NCI-H82 (cell line): ENCODE measurements at places on chromosomes 5 and 9.

DNA sequence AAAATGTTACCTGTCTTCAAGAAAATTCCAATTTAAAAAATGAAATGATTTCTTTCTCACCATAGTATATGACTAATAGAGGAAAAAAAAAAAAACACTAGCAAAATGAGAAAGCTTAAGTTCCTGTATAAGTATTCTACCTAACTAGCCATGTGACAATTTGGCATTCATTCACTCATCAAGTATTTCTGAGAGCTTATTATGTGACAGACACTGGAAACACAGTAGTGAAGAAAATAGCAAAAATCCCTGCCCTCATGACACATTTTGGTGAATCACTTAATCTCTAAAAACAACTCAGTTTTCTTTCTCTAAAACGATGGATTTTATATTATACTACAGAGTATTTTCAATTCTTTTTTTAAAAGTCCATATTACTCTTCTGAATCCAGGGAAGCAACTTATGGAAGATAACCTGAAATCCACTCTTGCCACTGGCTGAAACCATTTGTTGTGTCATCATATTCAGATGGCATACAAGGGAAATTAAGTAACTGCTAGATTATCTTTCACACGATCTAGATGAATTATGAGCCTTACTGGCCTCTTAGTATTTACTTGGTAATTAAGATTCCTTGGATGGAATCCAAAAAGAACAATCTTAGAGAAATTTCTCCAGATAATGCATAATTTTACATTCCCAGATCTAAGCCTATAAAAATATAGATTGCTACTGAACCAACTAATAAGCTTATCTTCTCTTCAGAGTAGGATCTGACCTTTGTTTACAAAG is 5.5 kb downstream of the PTBP3 start:
- no peak for DNase-seq

DNA sequence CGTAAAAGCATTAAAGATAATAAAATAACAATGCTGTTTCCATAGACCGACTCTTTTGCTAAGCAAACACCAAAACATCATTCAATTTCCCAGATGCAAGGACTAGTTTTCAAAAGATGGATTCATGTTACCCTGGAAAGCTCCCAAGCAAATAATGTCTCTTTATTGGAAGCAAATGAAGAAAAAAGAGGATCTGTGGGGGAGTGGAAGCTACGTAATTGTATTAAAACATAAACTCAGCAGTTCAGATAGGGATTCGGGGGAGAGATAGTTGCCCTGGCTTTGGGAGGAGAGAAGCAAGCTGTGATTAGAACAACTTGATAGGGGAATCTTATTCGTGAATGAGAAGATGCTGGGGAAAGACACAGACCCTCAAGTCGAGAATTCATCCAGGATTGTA is 491.0 kb upstream of the CLINT1 start:
- DNase-seq = no peak

- DNase-seq = no peak
Observed at GRCh38 chr5:127580731-127581130, 63.3 kb downstream of the PRRC1 start.

DNA sequence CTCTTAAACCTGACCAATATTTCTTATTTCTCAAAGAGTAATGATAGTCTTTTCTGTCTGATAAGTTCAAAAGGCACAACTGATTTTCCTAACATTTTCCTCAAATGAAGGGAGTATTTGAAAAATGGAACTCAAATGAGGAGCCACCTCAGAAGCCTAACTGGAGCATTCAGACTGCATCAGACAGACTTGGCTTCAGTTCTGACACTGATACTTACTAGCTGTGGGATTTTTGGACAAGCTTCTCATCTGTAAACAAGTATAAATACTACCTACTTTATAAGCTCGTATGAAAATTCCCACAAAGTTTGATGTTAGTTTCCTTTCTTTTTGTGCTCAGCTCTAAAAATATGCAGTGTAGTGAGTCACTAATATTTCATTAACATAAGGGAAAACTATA is 107.7 kb upstream of the CCDC152 start:
- no peak for DNase-seq

- no peak for DNase-seq
Observed at GRCh38 chr9:96236854-96237550, 65.0 kb downstream of the HSD17B3 start.

DNA sequence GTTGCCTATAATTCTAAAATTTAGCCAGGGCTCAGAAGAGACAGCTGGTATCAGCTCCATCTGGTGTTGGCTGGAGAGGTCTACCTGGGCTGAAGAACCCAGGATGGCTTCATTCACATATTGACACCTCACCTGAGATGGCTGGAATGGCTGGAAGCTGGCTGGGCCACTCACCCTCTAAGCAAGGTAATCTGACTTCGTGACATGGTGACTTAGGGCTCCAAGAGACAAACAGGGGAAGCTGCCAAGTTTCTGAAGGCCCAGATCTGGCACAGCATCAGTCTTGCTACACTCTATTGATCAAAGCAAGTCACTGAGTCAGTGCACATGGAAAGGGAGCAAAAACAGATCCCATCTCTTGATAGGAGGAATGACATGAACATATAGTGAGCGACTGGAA is 102.3 kb downstream of the EPB41L4A start:
- no peak for DNase-seq

- DNase-seq = no peak
Observed at GRCh38 chr5:100788417-100788816, 114.7 kb downstream of the ST8SIA4 start.

GRCh38 chr5:137778772-137779564 is 24.8 kb upstream of the HNRNPA0 start:
- peak; percentile 62 for DNase-seq

GRCh38 chr9:115098226-115098965 is 19.6 kb downstream of the TNC start:
- DNase-seq = no peak

DNA sequence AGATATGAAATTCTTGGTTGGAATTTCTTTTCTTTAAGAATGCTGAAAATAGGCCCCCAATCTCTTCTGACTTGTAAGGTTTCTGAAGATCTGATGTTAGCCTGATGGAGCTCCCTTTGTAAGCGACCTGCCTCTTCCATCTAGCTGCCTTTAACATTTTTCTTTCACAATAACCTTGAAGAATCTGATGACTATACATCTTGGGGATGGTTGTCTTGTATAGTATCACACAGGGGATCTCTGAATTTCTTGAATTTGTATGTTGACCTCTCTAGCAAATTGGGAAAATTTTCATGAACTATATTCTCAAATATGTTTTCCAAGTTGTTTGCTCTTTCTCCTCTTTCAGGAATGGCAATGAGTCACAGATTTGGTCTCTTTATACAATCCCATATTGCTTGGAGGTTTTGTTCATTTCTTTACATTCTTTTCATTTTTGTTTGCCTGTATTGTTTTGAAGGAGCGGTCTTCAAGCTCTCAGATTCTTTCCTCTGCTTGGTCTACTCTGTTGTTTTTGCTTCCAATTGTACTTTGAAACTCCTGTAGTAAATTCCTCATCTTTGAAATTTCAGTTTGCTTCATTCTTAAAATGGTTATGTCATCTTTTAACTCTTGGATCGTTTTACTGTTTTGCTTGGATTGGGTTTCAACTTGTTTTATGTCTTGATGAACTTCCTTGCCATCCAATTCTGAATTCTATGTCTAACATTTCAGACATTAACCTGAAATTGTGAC is 245.2 kb upstream of the TARS1 start:
- no peak for DNase-seq

DNA sequence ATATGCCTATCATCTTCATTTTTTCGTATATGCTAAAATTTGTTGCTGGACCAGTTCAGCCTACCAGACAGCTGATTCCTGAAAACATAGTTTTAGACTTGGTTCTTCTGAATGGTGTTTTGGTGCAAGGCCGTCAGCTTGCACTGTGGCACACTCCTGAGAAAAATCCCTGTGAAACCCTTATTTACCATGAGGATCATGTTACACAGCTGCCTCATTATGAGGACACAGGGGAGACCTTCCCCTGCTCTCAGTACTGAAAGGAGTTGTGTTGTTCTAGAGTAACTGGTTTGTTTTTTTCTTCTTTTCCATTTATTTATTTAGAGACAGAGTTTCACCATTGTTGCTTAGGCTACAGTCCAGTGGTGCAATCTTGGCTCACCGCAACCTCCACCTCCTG is 37.6 kb downstream of the MAST4 start:
- DNase-seq = no peak

DNA sequence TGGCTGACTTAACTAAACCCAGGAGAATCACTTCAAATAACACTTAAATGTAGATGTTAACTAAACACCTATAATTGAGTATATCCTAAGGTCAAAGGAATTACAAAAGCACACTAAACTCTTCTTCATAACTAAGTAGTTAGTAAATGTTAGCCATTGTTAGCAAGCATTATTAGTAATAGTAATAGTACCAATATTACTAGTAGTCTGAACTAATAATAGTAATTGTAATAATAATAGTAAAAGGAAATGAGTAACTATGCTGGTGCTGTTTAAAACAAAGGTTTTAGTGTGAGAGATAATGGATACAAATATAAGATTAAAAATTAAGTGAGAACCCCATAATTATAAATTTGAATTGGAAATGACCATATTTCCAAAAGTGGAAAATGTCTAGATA is 641.9 kb upstream of the RORB start:
- no peak for DNase-seq

GRCh38 chr5:112005623-112005930 is 248.6 kb upstream of the NREP start:
- DNase-seq = no peak

DNA sequence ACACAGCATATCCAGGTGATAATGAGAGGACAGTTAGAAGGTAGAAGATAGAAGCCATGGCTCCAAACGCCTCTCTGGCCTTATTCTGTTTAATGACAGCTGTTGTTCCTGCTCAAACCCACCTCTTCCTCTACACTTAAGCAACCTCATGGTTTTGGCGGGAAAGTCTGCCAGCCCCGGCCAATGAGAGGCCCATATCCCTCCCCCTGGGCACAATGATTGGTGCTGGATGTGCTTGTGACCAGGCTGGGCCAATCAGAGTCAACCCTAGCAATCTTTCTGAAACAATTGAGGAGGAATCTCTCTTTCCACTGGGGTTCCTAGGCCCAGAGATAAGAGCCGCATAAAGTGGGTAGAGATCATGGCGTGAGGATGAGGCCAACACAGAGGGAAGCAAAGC is 4.8 kb upstream of the GFI1B start:
- DNase-seq = peak; percentile 46

DNA sequence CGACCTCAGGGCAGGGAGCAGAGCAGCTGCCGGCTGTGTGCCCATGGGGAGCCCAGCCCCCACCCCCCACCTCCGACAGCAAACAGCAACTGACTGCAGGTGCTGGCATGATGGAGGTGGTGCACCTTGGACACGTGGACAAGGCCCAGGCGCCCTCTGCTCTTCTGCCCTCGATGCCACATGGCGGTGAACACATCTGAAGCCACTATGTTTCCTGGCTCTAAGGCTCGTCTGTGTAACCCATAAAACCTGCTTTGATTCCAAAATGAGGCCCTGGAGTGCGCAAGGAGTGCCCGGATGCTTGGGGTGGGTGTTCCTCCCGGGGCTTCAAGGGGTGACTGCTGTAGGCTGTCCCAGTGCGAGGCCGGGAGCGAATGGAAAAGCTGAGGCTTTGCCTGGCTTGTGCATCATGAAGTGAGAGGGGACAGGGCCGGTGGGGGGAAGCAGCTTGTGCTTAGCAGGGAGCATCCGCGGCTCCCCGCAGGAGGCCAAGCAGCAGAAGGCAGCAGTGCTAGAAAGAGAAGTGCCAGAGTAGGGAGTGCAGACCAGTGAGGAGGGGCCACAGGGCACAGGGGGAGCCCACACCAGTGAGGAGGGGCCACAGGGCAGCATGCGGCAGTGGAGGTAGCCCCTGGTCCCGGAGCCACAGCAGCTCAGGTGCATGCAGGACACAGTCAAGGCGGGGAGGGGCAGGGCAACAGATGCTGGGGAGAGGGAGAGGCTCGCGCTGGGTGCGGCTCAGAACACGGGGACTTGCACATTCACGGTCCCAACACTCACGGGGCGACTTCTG is 30.0 kb downstream of the NKD2 start:
- DNase-seq = no peak

- DNase-seq = no peak
Observed at GRCh38 chr9:107635803-107636174, 146.2 kb upstream of the KLF4 start.
